ENCODE measurements at places on chromosomes 2 and 18.

- no peak for DNase-seq
These were observed 49.8 kb downstream of the PIAS2 start for GRCh38 chr18:46867367-46868143.

GRCh38 chr2:75042823-75043222 is 84.4 kb downstream of the POLE4 start:
- no peak for DNase-seq

- no peak for DNase-seq
These were observed 249.8 kb downstream of the NBAS start for GRCh38 chr2:15311201-15311907.

GRCh38 chr2:59249441-59250306 is 1008.5 kb upstream of the FANCL start:
- DNase-seq = no peak

DNA sequence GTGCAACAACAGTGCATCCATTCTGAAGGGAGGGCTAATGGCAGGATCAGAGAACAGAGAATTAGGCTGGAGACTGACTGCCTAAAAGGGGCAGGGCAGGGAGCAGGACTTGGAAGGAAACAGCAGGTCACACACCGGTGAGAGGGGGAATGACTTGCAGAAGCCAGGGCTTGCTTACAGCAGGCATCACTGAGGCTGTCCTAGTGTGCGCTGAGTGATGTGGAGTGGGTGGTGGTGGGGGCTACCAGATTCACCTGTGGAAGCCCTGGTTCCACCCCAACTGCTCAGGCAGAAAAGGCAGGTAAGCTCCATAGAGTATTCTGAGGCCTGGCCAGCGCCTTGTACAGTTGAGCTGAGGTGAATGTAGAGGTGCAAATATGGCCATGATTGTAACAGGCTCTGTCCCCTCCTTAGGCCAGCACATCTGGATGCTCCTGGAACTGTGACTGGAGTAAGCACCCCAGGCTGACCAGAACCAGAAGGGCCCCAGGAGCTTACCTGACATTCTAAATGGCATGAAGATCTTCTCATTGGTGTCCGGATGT is 49.4 kb downstream of the SFXN5 start:
- DNase-seq = no peak

GRCh38 chr2:3060049-3060448 is 317.6 kb downstream of the EIPR1 start:
- no peak for DNase-seq

GRCh38 chr2:238691596-238692491 is 156.0 kb upstream of the TWIST2 start:
- no peak for DNase-seq

- no peak for DNase-seq
These were observed 969.1 kb upstream of the CDH2 start for GRCh38 chr18:29146068-29146467.

DNA sequence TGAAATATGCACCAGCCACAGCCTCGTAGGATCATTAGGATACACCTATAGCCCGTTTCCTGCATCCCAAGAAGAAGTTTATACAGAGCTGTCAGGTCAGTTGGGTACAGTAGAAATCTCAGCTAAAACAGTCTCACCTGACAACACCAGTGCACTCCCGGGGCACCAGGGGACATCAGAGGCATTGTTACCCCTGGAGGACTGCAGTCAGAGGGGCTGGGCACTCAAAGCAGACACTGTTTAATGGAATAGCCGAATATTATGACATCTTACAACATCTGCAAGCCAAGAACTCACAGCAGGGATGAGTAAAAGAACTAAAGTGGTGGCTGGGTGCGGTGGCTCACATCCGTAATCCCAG is 93.0 kb upstream of the ID2 start:
- DNase-seq = no peak

GRCh38 chr18:74946646-74947375 is 262.1 kb downstream of the PTGR3 start:
- no peak for DNase-seq

DNA sequence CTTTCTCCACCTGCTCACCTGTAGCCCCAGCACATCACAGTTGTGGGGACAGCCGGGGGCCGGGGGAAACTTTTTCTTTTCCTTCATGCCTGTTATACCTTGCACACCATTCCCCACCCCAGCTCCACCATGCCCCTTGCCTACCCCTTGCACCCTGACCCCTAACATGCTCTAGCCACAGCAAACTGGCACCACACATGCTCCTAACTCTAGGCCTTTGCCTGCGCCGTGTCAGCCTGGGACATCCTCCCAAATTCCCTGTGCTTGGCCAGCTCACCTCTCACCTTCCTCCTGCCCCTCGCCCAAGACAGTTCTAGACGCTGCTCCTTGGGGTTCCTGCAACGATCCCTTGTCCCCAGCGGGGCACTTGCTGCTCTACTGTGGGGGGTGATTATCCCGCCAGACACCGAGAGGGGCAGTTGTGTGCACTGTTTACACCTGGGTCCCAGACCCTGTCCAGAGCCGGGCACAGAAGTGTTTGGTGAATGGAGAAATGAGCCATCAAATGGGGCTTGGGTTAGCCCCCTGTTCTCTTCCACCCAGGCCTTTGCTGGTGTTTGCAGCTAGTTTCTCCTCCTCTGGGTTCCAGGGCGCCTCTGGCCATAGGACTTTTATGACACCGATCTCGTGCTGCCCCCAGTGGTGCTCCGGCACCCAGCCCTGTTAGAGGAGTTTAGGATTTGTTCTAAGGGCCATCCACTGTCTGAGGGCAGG is 129.8 kb downstream of the CTIF start:
- DNase-seq = no peak

GRCh38 chr18:634551-635045 is 22.9 kb upstream of the TYMS start:
- DNase-seq = no peak

DNA sequence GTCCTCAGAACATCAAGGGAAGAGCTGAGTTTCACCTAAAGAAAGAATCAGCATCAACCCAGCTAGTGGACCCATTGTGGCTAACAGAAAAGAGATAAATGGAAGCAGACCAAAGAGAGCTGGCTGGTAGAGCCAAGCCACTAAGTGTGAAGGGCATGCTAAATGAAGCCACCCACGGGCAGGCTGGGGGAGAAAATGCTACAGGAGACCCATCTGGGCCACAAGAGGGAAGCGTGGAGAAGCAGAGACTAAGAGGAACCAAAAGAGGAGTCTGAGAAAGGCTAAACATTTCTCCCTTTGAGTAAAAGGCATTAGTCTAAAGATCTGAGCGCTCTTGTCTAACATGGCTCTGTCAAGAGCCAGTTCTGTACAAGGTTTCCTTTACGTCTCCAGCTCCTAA is 15.8 kb downstream of the CWC22 start:
- no peak for DNase-seq

DNA sequence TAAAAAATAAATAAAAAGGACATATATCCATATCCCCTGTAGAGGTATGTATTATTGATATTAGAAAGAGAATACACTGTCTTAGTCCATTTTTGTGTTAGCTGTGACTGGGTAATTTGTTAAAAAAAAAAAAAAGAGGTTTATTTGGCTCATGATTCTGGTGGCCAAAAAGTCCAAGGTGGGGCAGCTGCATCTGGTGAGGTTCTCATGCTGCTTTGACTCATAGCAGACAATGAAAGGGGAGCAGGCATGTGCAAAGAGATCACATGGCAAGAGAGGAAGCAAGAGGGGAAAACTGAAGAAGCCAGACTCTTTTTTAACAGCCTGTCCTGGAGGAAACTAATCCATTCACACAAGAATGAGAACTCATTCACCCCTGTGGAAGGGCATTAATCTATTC is 101.6 kb upstream of the MAP4K3 start:
- no peak for DNase-seq

GRCh38 chr2:225693259-225693658 is 293.7 kb downstream of the NYAP2 start:
- DNase-seq = no peak

DNA sequence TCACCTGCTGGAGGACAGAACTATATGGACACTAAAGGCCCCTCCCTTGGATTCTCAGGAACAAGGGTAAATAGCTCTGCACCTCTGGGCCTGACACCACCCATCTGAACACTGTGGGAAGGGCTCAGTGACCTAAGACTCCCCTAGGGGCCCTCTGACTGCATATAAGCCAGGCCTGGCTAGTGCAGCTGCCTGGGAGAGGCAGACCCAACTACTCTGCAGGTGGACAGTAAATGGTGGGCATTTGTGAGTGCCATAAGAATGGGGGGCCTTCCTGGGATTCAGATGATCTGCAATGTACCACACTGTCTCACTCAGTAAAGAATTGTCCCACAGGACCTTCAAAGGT is 11.2 kb upstream of the WIPF1 start:
- DNase-seq = no peak

GRCh38 chr2:202060218-202060617 is 12.8 kb upstream of the KIAA2012 start:
- DNase-seq = no peak

GRCh38 chr18:61681065-61681464 is 211.7 kb downstream of the RNF152 start:
- DNase-seq = no peak

- DNase-seq = no peak
These were observed 49.7 kb downstream of the CD28 start for GRCh38 chr2:203756161-203756560.

DNA sequence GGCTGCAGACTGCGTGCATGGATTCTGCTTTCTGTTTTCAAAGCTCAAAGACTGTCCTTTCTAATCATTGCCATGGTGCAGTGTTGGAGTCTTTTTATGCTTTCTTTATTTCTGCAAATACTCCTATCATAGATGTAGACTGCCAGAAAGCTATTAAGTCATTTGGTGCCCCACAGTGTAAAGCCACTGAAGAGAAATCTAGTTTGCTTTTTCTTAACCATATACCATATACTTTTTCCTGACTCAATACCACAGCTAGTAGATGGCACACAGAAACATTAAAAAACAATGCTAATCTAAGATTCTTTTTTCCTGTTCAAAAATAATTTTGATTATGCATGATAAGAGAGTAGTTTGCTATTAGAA is 109.9 kb upstream of the RAB27B start:
- DNase-seq = no peak

GRCh38 chr2:57878866-57879210 is 167.8 kb upstream of the VRK2 start:
- DNase-seq = no peak

DNA sequence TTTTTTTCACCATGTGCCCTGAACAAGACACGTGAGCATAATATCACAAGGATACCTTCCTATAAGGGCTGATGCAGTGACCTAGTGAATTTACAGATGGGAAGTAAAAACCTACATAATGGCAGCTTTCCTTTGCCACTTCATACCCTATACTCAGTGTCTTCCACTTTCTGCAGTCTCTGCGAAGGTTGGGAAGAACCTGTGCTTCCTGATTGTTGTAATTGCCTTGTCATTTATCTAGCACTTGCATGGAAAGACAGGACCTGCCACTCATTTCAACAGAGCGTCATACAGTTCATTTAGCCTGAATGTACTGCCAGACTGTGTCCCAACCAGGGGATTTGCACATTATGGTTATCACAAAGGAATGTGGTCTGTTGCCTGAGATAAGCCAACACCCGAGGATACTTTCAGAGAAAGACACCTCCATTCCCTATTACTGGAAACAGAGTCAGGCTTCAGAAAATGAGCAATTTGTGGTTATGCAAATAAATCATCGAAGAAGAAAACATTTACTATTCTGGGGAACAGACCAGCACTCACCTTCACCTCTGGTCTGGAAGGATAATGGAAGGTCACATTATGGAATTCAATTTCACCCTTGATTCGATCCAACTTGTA is 55.0 kb downstream of the ABCB11 start:
- DNase-seq = no peak

- DNase-seq = no peak
These were observed 280.3 kb downstream of the NDUFA10 start for GRCh38 chr2:239744706-239745340.

DNA sequence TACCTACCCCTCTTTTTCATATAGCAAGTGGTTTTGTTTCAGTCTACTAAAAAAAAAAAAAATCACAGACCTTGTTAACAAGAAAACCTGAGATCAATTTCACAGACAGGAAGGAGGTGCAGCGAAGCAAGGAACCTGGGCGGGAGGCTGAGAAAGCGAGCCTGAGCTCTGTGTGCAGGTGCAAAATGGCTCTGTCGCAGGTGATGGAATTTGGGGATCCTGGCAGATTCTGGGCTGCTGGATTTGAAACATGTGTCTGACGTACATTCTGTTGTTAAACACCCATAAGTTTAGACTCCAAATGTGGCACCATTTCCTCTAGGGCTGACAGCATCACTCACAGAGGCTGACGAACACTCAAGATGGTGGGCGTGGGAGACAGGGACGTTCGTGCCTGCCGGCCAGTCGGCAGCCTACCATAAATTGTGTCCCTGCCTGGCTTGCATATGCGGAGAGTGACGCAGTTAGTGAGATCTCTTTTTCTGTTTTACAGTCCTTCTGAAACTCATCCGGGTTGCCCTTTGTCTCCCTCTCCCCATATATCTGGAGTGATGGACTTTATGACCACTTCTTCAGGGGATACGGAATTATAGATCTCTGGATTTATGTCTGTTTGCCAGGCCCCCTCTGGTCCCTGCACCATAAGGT is 8.8 kb upstream of the DDX1 start:
- no peak for DNase-seq

- peak; percentile 22 for DNase-seq
These were observed 122.7 kb downstream of the COL6A3 start for GRCh38 chr2:237291138-237291792.

DNA sequence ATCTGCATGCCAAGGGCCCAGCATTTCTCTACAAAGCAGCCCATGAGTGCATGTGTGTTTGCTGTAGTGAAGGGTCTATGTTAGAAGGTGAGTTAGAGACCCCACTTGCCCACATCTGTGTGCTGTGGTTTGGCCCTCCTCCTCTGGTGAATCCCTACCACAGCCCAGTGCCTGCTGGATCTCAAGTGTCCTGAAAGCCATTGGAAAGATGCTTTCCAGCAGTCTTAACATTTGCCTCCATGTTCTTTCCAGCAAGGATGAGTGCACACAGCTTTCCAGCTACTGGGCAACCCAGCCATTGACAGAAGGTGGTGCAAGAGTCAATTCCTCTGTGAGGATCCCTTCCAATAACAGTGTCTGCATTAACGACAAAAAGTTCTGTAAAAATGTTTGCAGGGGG is 13.6 kb downstream of the CRIM1 start:
- DNase-seq = no peak

- DNase-seq = no peak
These were observed 23.3 kb downstream of the SLC30A6 start for GRCh38 chr2:32189011-32189410.

- no peak for DNase-seq
These were observed 5.2 kb downstream of the ABCB6 start for GRCh38 chr2:219213486-219214071.
